ENCODE measurements at places on chromosomes 6 and 20.
A peak's percentile ranks its signal among the peaks of the same experiment; 100 is the strongest.

GRCh38 chr6:19432966-19433498 is 404.1 kb upstream of the ID4 start:
- no peak for DNase-seq

- DNase-seq, result no peak
These were observed 83.4 kb downstream of the CCDC170 start for GRCh38 chr6:151577257-151577656.

GRCh38 chr20:34389206-34389953 is 26.3 kb downstream of the ITCH start:
- no peak for DNase-seq

DNA sequence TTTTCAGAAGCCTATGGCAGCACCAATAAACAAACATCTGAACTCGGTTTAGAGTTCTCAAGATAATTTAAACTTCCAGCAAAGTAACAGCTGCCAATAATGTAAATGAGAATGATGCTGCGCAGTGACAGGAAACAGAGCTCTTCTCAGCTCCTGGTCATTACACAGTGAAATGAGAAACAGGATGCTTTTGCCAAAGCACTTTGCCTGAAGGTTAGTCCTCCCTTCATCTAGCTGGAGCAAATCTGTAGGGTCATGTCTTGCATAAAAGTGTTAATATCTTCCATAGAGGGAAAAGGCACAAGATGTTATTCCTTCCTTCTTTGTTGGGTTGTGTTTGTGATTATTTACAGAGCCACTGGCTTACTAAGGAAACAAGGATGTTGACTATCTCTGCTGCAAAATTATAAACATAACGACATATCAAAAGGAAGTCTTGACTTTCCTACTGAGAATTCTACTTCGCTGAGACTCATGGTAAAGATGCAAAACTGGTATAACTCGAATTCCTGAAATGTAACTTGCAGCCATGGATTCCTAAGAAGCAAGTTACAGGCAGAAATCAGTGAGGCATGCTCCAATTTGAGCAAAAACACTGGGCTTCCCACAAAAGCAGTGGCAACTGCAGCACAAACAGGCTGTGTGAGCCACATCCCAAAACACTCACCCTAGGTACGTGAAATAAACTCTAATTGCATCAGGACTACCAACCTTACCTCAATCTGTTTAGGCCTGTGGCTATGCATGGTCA is 102.5 kb upstream of the BEND6 start:
- DNase-seq, result no peak

- DNase-seq, result no peak
These were observed 101.5 kb upstream of the MARCKS start for GRCh38 chr6:113755449-113756289.

DNA sequence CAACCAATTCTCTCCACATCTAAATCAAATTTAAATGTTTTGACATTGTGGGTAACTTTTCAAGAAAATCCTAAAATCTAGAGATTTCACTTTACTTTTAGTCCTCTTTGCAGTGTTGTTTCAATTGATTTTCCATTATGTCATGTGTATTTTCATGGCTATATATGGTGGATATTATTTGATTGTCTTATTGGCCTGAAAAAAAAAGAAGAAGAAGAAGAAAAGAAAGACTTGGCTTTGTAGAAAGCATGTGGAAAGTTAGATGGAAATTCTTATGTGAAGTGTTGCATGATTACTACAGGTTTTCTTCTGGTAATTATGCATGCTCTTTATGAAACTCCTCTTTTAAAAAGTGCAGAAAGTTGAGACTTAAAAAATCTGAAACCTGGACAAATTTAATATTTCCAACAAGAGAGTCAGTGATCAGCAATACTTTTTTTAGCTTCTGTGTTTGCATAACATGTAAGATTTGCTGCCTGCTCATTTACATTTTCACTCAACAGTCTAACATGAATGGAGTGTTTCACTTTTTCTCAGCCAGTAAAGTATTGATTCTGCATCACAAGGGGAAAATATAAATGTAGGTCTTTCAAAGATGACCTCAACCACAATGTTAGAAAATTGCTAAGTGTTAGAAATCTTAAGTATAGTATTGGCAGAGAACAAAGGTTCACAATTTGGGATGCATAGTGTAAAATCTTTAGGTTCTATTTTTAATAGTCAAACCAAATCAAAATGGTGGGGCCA is 438.7 kb downstream of the BCKDHB start:
- DNase-seq, result no peak

- no peak for DNase-seq
These were observed 65.9 kb downstream of the AIG1 start for GRCh38 chr6:143126574-143126941.

DNA sequence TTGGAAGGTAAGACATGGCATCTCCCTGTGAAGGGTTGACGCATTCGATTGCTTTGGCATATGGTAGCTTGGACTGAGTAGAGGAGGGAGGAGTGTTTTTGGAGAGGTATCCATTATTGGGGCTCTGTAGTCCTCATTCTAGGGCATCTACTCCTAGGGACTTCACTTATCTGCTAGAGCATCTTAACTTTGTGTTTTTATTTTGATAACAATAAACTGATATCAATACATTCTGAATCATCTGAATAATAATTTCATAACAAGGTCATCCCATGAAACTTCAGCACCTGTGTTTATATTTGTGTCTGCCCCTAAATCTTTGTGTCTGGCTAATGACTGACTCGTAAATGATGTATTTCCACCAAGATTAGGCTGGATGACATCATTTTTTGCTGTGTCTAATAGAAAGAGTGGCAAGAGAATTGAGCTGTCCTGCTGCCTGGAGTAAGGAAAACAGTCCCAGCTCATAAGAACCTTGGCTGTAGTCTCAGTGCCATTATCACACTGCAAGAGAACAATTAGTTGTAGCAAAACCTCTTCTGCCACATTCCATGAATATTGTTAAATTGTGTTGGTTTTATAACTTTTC is 288.5 kb downstream of the PRL start:
- no peak for DNase-seq

DNA sequence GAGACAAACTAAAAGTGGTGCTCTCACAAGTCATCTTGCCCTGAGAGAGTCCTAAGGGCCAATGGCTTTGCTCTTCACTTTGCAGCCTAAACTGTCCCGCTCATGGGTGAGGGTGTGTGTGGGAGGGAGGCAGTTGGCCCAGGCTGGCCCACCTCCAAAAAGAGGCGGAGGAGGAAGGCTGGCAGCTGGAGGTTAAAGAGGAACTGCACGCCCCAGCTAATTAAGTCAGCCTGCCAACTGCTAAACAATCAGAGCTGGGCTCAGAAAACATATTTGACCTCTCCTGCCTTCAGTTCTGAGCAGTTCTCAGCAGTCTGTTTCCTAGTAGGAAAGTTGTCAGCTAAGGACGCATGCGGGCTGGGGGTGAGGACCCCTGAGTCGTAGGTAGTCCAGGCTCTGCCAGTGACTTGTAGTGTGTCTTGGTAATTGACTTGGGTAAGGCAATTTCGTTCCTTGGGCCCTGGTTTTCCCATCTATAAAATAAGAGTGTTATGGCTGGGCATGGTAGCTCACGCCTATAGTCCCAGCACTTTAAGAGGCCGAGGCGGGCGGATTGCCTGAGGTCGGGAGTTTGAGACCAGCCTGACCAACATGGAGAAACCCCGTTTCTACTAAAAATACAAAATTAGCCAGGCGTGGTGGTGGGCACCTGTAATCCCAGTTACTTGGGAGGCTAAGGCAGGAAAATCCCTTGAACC is 17.0 kb downstream of the GSS start:
- no peak for DNase-seq

DNA sequence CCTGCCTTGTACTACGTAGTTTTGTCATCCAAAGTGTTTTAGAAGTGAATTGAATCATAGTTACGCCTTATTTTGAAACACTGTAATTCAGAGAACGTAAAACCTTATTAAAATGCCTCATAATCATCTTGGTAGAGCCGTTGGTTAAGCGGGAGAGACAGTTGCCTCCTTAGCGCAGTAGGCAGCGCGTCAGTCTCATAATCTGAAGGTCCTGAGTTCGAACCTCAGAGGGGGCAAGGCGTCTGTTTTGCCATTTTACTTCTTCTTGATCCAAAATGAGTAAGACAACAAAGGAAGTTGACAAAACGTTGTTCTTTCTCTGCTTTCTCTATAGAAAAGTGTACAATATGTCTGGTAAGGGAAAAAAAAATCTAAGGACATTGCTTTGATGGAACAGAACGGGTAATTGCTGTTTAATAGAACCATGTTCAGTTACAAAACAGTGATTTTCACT is 20.7 kb upstream of the TRIM27 start:
- peak; percentile 88 for DNase-seq

DNA sequence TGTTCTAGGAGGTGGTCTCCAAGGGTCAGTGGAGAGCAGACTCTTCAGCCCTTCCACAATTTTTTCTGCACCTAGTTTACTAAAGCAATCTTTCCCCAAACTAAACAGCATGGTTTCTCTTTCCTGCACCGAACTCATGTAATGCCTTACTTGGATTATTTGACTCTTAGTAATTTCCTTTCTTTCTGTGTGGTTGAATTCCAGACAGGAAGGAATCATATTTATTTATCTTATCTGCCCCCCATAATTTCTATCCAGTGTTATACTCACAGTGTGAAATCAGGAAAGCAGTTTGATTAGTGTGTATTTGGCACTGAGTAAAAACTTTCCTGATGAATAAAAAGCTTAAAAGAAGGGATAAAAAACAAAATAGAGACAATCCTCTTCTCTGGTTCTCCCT is 140.3 kb upstream of the STMND1 start:
- DNase-seq, result no peak

GRCh38 chr20:61502433-61502832 is 250.4 kb downstream of the CDH4 start:
- no peak for DNase-seq

GRCh38 chr6:125766641-125767040 is 17.2 kb downstream of the HEY2 start:
- DNase-seq, result no peak

DNA sequence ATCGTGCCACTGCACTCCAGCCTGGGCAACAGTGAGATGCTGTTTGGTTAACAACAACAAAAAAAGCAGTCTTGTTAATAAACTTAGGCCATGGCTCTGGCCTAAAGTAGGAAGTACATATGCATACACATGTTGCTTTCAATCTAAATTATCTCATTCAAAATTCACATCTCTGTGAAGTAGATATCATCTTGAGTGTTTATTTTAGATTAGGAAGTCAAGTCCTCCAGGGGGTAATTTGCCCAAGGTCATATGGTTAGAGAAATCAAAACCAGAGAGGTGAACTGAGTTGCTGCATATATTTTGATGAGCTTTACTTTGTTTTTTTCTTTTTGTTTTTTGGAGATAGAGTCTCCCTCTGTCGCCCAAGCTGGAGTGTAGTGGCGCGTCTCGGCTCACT is 52.8 kb downstream of the B4GALT5 start:
- no peak for DNase-seq

DNA sequence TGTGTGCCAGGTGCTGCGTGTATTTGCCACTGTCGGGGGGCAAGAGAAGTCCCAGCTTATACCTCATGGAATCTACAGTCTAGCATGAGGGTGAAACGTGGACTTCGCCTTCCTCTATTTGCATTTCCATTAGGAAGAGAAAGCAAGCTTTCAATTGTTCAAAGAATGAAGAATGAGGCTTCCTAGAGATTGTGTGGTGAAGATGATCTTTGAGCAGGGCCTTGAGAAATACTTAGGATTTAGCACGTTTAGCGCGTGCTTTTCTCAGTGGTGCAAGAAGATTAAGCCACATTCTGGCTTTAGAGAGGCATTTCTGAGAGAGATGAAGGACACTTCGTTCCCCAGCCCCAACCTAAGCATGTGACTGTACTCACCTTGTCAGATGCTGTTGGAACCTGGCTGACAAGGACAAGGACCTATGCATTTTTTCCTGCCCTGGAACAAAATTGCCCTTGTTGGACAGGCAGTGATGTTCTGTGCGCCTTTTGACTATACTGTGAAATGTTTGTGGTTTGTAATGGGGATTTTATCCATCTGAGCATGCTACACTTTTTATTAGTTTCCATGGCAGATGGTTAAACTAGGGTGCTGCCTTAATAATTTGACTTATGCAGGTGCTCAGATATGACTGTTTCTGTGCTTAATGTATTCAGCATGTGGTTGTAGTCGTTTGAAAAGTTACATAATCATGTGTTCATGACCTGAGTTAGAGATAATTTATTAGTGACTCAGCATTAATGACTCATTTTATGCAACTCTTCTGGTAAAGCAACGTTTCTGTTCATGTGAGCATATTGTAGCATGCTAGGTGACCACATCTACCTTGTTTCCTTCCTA is 10.7 kb downstream of the TULP4 start:
- DNase-seq, result peak; percentile 2

GRCh38 chr6:162258647-162259046 is 468.9 kb downstream of the PRKN start:
- DNase-seq, result no peak

- DNase-seq, result no peak
These were observed 21.7 kb downstream of the TRAF3IP2 start for GRCh38 chr6:111583986-111584385.

- no peak for DNase-seq
These were observed 422.8 kb downstream of the EPM2A start for GRCh38 chr6:145312481-145312880.

DNA sequence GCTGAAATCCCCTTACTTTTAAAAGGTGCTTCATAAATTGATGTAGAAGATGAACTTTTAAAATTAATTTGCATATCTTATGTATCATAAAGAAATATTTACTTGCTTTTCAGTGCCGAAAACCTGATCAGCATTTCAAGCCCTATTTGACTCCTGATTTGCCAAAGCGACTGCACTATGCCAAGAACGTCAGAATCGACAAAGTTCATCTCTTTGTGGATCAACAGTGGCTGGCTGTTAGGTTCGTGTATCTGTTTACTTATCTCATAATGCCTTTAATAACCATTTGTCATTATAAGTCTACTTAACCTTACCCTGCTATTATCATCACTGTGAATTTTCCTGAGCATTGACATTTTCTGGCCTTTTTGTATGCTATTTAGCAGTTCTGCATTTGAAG is 7.8 kb downstream of the OR2A4 start:
- DNase-seq, result no peak

DNA sequence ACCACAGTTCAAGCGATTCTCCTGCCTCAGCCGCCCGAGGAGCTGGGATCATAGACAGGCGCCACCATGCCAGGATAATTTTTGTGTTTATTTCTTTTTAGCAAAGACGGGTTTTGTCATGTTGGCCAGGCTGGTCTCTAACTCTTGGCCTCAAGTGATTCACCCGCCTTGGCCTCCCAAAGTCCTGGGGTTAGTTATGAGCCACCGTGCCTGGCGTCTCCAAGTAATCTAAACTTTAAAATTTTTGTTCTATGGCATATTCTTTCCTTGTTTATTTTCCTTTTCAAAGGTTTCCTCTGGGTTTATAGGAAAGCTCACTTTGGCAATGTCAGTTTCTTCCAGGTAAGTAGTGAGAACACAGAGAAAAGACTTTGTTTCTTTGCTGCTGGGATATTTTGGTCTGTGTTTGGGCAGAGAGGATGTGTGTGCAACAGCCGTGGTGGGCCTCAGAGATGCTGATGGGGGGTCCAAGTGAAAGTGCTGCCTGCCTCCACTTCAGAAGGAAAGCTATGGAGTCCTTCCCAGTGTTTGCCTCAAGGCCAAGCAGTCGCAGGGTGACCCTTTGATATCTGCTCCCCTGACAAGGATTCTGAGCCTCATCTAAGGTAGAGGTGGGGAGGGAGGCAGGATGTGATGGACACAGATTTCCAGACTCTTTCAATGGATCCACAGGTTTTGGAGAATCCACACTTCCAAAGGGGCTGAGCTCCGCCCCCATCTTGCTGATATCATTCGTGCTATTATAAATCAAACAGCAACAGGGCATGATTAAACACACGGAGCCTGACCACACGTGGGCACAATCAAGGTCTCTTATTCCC is 2.3 kb downstream of the LRP11 start:
- DNase-seq, result no peak

- no peak for DNase-seq
These were observed 350.9 kb upstream of the NRSN1 start for GRCh38 chr6:23775127-23775526.

GRCh38 chr20:17896193-17896723 is 72.3 kb downstream of the SNX5 start:
- no peak for DNase-seq
